GM12892 (cell line): ENCODE measurements at places on chromosomes 3 and 15.

GRCh38 chr3:168216851-168217250 lies 121.1 kb upstream of the GOLIM4 start:
- no peak for DNase-seq

GRCh38 chr15:98794748-98795147 lies 146.4 kb downstream of the IGF1R start:
- DNase-seq = no peak

DNA sequence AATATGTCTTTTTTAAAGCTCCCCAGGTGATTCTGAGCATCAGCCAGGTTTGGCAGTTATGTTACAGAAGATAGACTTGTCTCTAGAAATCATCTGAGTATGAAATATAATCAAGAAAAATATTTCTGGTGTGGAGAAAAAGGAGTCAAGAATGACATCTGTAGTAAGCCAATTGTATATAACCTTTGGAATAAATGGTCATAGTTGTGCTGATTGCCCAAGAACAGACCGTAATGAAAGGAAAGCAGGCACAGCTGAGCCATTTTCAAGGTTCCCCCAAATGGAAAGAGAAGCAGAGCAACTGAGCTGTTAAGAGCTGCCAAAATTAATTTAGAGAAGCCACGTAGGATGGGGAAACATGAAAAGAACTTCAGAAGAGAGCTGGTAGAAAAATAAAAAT lies 26.6 kb downstream of the GOLM2 start:
- DNase-seq = no peak

DNA sequence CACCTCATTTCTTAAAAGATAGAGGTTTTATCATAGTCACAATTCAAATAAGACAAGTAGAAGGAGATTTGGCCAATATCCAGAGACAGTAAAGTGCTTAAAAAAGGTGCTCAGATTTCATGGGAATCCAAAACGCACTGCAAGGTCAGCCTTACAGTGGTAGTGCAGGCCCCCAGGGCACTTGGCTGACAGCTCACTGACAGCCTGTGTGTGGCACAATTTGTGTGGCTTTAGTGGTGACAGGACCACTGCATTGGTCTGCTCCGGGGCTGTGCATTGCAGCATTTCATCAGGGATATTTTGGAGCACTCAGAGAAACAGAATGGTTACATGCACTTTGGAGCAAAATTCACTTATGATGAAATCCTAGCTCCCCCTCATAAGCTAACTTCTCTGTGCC lies 544.3 kb downstream of the NTRK3 start:
- DNase-seq = no peak

DNA sequence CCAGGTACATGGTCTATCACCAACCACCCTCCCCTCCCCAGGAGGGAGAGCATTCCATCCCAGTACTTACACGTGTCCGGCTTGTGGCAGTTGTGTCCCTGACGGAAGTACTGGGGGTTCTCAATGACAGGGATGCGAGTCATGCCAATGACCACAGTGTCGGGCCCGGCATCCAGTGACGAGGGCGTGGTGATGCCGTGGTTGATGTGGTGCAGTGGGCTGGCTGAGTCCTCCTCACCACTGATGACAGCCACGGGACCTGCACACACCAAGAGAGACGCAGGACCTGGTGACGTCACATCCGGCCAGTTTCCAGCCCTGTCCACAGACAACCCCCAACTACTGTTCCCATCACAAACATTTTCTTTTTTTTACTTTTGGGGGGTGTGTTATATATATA lies 223.8 kb downstream of the NTRK3 start:
- DNase-seq = no peak

DNA sequence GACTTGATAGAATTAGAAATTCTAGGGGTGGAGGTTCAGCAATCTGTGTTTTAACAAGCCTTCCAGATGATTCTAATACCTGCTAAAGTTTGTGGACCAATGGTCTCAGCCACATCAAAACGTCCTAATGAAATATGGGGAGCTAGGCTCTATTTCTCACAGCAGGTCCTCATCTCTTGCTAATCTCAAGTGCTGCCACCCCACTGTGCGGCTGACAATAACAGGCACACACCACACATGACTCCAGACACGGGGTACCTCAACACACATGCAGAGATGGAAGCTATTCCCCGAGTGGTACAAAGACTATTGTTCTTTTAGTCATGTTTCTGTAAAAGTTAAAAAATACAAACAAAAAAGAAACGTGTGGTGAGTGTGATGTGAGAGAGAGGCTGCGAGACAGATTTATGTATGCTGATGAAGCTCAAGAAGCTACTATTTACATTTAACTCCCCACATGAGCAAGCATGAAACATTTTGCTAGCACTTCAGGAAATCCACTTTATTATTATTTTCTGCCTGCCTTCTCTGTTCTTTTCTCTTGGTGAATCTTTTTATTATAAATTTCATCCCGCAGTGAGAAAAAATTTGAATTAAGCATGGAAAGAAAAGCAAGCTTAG lies 405.6 kb downstream of the MAGI1 start:
- no peak for DNase-seq

DNA sequence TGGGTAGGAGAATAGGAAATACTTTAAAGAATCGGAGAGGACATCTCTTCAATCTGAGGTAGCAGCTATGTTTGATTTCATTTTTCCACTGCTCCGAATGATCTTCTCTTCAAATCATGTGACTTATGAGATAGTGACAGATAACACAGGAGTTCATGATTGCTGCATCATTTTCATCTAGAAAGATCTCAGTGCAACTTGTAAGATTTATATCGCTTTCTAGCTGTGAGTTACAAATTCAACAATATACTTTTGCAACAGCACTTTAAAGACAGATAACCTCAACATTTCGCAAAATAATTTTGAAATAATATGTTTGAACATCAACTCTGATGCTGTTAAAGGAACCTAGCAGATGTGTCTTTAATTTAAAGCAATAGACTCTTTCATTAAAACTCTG lies 99.9 kb upstream of the CCDC80 start:
- DNase-seq = no peak

- no peak for DNase-seq
Measured at GRCh38 chr3:139260793-139261736, 82.8 kb upstream of the MRPS22 start.

DNA sequence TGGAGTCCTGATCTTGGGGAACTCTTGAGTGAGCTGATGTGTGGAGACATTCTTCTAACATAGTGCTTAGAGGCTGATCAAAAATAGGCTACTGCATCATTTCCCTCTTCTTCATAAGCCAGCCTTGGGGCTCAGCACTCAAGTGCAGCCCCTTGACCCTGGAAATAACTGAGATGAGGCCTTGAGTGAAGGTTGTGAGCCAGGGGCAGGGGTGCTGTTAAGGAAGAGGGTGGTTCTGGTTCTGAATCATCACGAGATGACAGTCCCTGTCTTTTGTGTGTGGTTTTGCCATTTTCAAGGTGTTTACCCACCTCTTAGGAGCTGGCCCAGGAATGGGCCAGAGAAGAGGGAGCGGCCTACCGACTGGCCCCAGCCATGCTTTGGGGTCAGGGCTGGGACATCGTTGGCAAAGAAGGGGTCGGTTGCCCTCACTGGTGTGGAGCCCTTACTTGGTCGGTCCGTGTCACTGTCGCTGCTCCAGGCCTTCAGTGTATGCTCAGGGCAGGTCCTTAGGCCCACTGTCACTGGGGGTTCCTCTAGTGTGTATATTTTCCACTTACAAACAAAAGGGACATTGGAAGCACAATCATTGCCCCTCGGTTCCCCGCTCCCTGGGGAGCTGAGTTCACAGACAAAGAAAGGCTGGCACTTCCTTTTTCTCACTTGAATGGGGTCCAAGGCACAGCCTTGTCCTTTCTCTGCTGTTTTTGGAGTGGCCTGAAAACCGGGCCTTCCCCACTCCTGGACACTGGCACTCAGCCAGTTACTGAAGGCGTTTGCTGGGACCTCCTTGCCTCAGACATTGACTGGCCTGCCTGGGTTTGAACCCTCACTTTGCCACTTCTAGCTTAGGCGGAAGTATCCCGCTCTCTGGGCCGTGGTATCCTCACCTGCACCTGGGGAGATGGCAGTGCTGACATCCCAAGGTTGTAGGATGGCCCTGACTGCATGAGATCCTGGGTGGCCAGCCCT lies 46.6 kb downstream of the SLC6A6 start:
- DNase-seq = no peak

- DNase-seq = no peak
Measured at GRCh38 chr3:15368561-15369135, 36.3 kb upstream of the SH3BP5 start.

- no peak for DNase-seq
Measured at GRCh38 chr15:28289694-28290463, 32.1 kb downstream of the HERC2 start.

- no peak for DNase-seq
Measured at GRCh38 chr15:99673111-99673510, 60.1 kb downstream of the LYSMD4 start.

DNA sequence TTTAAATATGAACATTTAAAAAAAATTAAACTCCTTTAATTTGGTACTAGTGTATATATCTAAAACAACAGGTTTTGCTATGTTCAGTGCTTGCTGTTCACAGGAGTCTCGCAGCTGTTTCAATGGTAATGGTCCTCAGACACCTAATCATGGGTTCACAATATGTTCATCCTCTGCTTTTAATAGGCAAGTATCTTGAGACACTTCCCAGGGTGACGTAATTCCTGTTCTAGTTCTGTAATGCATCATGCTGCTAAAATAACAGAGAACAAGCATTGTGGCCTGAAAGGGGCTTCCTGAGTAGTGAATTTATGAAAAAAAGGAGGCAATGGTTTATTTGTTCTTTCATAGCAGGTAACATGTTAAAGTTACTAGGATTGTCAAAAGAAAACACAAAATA lies 625.2 kb upstream of the GBE1 start:
- no peak for DNase-seq

GRCh38 chr3:118912188-118912587 lies 122.5 kb downstream of the IGSF11 start:
- no peak for DNase-seq

DNA sequence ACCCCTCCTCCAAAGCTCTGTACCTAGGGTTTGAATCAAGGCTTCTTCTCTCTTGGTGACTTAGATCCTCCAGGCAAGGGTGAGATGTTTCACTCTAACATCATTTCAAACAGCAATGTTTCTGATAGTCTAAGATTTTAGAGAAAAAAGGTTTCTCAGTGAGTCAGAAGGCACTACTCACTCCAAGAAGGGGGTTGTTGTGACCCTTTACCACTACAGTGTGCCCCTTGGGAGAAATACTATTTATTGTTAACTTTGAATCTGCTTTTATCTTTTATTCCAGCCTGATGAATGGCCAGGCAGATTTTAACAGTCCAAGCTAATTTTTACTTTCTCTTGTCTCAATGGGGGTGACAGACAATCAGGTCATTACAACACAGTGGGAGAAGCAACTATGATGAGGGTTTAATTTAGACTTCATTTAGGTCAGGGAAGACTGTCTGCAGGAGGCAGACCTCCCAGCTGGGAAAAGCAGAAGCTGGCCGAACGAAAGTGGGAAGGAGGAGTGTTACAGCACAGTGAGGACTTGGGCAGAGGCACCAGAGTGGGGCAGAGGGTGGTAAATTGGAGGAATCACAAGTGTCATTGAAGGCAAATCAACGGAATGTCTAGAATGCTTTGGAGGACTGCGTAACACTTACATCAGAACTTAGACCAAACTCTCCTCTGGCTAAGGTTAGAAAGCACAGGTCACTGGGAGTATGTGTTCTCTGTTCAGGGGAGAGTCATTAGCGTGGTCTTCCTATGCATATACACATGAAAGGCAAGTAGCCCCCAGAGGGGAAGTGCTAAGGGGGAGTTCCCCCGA lies 21.2 kb downstream of the ZNF860 start:
- no peak for DNase-seq

DNA sequence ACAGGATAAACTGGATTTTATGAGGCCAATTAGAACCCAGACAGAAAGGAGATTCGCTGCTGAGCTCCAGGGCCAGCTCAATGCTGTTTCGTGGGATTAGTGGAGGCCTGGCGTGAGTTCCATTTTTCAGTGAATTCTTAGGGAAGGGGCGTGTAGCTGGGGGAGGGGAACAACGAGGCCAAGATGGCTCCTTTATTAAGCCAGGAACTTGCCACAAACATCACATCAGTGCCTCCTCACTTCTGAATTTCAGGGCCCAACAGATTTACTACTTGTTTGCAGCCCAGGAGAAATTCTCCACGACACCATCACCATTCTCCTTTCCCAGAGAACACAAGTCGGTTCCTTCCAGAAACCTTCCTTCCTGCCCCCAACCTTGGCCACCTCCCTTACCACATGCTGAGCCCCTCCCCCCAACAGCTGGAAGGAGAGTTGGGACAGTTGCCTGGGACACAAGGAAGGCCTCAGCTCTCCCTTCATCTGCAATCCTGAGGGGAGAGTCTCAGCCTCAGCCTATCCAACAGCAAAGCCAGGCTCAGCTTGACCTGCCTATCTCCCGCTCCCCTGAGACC lies 5.8 kb downstream of the IGDCC4 start:
- DNase-seq = no peak

DNA sequence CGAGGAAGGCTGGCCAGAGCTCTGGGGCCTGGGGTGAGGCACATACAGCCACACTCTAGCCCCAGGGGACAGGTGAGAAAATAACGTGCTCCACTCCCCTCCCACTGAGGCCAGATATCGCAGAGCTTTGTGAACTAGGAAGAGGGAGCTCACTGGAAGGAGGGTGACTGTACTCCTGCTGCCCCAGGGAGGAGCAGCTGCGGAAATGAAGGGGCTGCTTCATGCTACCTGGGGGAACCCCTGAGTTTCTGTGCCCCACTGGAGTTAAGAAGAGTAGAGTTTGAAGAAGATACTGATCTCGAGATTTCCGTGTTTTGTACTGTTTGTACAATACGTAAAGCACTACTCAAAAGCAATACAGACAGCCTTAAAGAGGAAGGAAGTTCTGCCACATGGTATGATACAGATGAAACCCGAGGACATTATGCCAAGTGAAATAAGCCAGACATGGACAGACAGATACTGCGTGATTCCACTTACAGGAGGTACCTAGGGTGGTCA lies 44.6 kb downstream of the CMTM6 start:
- DNase-seq = no peak

- DNase-seq = no peak
Measured at GRCh38 chr15:44676676-44677075, 13.2 kb upstream of the SPG11 start.

- no peak for DNase-seq
Measured at GRCh38 chr3:41148478-41148877, 50.8 kb upstream of the CTNNB1 start.

DNA sequence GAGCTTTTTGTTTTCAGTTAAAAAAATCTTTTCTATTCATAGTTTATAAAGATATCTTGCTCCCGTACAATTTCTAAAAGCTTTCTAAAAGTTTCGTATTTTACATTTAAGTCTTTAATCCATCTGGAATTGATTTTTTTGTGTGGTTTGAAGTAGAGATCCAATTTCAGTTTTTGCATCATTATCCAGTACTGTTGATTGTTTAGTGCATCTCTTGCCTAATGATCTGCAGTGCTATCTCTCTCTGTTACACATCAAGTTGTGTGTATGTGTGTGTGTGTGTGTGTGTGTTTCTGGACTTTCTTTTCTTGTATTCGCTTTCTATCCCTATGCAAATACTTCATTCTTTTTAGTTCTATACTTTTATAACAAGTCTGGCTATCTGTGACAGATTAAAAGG lies 605.8 kb upstream of the DPPA4 start:
- DNase-seq = no peak

- DNase-seq = no peak
Measured at GRCh38 chr3:159032311-159032710, 230.5 kb downstream of the MFSD1 start.
